ENCODE measurements at places on chromosomes 4 and X.

DNA sequence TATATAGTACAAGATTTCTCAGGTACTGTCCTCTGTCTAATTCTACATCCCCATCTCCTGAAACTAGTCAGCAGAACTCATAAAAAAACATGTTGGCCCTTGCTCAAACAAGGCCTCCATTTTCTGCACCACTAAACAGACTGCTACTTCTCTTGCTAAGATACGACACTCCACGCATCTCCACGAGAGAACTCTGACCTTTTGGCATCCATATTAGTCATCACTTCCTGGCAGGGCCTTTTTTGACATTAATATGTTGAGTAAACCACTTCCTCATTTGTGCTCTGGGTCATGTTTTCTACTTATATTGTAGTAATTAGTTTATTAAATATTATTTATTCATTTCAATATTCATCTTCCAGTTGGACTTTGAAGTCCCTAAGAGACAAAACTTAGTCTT lies 65.6 kb downstream of the DCAF8L1 start:
- DNase-seq = no peak

GRCh38 chr4:147994076-147994475 lies 262.2 kb downstream of the ARHGAP10 start:
- no peak for DNase-seq

- no peak for DNase-seq
These were observed 107.6 kb upstream of the BANK1 start for GRCh38 chr4:101682946-101683345.

GRCh38 chr4:99414401-99414800 lies 20.7 kb downstream of the ADH7 start:
- DNase-seq = no peak

- DNase-seq = no peak
These were observed 67.5 kb downstream of the CAMK2D start for GRCh38 chr4:113694008-113694407.

DNA sequence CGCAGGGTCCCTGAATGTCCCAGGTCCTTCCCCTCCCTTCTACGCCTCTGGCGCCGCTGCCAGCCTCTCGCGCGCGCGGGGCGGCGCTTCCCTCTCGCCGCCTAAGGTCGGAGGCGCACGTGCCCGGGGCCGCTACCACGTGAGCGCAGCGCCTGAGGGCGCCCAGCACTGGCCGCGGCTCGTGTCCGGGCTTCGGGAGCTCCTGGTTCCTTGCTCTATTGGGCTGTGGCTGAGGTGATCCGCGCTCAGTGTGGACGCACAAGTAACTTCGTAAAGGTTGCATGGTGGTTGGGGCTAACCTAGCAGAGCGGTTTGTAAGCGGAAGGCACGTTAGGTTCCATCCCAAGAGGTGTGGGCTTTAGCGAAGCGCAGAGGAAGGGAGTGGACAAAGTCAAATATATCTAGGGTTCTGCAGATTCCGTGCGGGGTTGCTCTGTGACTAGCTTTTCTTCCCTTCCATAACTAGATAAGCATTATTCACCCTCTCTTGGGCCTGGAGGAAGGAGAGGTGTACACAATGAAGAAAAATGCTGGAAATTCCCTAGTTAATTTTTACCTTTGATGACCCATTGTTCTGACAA lies 1.8 kb downstream of the TLL1 start:
- DNase-seq = no peak

GRCh38 chrX:48683411-48683982 lies at the start of gene WAS:
Gene WAS, plus strand, starts transcription at chrX:48683799. Its CDS starts 55 bp downstream, at chrX:48683854.
- DNase-seq = peak; percentile 54

DNA sequence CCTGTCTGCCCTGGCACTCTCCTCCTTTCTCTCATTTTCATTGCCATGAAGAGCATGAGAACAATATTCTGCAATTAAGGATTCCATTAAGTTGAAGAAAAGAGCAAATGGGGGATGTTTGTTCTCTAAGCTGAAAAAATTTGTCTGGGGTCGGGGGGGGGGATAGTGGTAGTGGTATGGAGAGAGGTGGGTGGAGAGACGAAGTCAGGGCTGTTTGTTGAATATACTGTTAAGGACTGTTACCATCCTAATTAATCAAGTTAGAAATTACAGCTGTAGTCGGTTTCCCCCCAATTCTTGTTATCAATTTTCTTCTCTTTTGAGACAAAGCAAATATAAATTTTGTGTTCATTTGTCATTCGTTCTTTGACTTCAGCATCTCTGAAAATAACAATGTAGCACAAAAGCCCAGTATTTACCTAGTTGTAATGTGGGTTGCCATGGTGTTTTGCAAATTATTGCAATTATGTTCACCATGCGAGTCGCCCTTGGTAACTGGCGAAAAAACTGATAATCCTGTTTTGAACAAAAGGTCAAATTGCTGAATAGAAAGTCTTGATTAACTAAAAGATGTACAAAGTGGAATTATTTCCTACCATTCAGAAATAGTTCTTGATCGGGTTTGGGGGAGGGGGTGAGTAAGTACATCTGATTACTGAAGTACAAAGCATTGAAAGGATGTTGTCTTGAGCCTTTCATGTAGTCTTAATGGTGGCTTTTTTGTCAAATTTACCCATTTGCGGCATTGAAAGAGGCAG lies 139.1 kb downstream of the ARX start:
- no peak for DNase-seq

GRCh38 chr4:165966833-165967232 lies 93.8 kb downstream of the TLL1 start:
- DNase-seq = no peak

GRCh38 chrX:129965166-129965565 lies 17.3 kb upstream of the BCORL1 start:
- no peak for DNase-seq

- no peak for DNase-seq
These were observed 402.9 kb downstream of the PCDH18 start for GRCh38 chr4:137129441-137129840.

DNA sequence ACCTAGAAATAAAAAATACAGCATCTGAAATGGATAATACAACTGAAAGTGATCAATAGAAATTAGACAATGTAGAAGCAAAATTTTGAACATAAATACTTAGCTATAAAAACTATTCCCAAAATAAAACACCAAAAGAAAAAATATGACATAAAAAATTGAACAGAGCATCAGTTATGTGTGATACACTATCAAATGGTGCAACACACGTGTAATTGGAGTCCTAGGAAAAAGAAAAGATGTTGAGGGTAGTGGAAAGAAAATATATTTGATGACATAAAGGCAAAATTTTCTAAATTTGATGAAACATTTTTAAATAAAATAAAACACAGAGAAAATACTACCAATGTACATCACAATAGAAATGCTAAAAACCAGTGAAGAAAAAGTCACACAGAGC lies 63.1 kb downstream of the NPY2R start:
- DNase-seq = no peak

GRCh38 chr4:25477221-25477620 lies 100.2 kb downstream of the ANAPC4 start:
- no peak for DNase-seq

GRCh38 chr4:157808796-157809383 lies 363.9 kb downstream of the GASK1B start:
- no peak for DNase-seq

DNA sequence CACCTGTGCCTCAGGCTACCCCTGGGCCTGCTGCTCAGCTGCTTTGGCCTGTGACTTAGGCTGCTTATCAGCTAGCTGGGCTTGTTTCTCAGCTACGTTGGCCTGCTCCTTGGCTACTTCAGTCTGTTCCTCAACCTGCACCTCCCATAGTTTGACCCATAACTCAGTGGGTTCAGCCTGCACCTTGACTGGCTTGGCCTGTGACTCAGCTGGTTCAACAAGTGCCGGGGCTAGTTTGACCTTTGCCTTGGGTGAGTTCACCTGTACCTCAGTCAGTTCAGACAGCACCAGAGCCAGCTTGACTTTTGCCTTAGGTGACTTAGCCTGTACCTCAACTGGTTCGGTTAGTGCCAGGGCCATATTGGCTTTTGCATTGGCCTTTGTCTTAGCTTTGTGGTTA lies 171.2 kb downstream of the MSN start:
- no peak for DNase-seq

GRCh38 chrX:7580127-7580526 lies 262.8 kb upstream of the VCX start:
- no peak for DNase-seq

DNA sequence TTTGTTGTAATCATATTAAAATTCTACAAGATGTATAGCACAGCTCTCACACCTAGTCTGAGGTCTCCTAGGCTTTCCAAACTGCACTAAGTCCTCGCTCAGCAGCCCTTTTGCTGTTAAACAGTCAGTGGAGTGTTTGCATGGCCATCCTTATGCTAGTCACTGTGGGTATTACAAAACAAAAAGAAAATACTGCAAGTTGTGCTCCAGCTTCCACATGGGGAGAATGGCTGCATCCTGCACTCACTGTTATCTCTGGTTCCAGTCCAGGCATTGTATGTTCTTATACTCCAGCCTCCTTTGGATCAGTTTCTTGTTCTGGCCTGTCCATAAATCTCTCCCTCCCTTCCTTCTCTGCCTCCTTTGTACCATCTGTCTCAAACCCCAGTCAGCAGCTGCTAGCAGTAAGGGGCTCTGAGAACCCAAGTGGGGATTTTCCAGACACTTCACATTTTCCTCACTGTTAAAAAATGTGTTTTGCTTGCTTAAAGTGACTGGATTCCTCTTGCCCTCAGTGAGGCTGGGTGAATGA lies 38.5 kb upstream of the BMP15 start:
- no peak for DNase-seq

DNA sequence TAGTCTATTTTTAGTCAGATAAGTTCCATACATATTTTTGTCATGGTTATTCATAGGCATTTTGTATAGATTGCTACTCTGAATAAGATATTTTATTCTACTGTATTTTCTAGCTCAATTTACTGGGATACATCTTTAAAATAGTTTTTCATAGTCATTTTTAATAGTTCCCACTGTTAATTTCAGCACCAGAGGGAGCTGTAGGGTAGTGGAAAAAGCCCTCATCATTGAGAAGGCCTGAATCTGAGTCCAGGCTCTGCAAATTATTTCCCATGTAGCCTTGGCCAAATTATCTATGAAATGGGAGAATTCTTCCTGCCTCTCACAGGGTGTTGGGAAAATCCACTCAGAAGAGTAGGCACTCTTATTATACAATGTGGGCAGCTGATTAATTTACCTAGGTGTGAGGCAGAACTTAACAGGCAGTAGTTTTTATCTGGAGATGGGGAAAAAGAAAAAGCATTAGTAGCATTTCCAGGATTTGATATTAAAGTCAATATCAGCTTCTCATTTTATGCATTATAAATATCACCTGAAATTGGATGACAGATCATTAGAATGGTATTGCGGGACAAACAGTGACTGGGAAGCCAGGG lies 102.9 kb upstream of the PAQR3 start:
- no peak for DNase-seq

DNA sequence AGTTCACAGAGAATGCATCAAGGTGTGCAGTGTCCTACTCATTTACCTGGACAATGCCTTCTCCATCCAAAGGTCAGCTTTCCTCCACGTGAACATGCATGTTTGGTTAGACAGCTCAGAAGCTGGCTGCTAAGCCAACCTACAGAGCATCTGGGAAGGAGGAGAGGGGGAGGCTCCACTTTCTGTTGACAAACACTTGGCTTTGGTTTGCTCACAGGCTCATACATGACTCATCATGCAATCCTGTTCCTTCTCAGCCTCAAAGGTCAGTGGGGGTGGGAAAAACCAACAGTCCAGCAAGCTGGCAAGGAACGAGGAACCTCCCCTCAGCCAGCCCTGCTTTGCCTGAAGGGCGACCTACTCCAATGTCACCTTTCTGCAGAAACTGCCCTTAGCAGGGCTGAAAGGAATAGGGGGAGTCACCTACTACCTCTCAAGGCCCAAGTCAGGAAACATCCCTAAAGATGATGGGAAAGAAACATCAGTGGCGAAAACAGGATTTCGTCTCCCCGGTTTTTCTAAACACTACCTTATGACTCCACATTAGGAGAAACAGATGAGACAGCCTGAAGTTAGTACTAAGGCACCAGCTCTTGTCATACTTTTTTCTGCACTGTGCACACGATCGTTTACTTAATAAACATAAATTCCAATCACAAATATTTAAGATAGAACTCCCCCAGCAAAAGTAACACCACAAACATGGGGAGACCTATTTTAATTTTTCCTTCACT lies 37.9 kb downstream of the RELL1 start:
- DNase-seq = no peak

GRCh38 chrX:148513661-148514060 lies 13.2 kb downstream of the AFF2 start:
- DNase-seq = no peak

GRCh38 chr4:67754288-67754687 lies at the start of gene GNRHR:
Gene GNRHR, minus strand, starts transcription at chr4:67754388. Its CDS starts 53 bp downstream, at chr4:67754335.
- no peak for DNase-seq

GRCh38 chr4:81632581-81633299 lies 161.0 kb upstream of the RASGEF1B start:
- DNase-seq = no peak

DNA sequence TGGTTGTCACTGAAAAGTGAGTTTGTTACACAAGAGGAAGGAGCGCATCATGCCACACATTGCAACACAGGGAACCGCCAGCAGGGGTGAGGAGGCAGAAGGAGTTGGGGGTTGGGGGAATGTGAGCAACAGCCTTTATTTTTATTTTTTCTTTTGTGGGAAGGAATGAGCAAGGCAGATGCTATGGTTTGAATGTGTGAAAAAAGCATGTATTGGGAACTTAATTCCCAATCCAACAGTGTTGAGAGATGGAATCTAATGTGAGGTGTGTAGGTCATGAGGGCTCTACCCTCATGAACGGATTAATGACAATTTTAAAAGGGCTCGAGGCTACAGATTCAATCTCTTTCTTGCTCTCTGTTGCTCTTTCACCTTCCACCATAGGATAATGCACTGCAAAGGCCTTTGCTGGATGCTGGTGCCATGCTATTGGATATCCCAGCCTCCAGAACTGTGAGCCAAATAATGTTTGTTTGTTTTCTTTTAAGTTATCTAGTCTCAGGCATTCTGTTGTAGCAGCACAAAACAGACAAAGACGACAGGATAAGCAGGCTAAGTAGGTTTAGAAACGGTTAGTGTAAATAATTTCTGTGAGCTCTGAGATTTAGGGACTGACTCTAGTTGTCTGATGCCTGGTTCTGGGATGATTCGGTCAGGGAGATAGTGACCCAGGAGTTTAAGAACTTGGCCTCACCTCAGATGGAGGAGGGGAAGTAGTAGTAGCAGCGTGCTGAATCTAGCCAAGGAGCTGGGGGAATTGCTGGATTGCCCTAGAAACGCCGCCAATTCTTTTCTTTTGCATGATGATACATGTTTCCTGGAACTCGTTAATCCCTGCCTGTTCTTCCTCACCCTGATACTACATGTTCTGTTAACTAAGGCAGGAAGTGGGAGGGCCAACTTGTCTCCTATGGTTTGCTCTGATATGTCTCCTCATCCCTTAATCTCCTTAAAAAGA lies 156.6 kb upstream of the CTSO start:
- no peak for DNase-seq
